ENCODE measurements at places on chromosomes 5 and 9.

DNA sequence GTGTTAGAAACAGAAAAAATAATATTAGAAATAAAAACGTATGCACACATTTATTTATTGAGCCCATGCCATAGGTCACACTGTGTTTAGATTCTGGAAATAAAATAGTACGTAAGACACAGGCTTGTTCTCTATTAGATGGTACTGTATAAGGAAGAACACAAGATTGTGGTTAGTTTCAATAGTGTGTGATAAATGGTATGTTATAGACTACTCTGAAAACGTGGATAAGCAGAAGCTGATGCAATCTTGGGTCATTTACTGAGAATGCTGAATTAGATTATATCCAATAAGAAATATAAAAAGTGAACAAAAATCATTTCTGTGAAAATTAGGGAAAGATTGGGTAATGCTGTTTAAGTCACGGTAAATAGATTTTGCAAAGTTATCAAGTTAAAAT lies 1456.4 kb upstream of the ACO1 start:
- no peak for DNase-seq

- no peak for DNase-seq
Observed at GRCh38 chr9:556675-557074, 284.8 kb upstream of the DMRT1 start.

- no peak for DNase-seq
Observed at GRCh38 chr9:4490705-4491625, 697 bp downstream of the SLC1A1 start.

GRCh38 chr9:14029806-14030374 lies 284.1 kb downstream of the NFIB start:
- DNase-seq, result no peak

- DNase-seq, result no peak
Observed at GRCh38 chr5:127583866-127584265, 65.0 kb upstream of the CTXN3 start.

GRCh38 chr5:165184183-165184582 lies 1678.8 kb downstream of the MAT2B start:
- DNase-seq, result no peak

GRCh38 chr9:89798547-89799120 lies 193.8 kb downstream of the GADD45G start:
- DNase-seq, result no peak

- DNase-seq, result no peak
Observed at GRCh38 chr5:136004436-136004835, 24.4 kb upstream of the TGFBI start.

- no peak for DNase-seq
Observed at GRCh38 chr9:133004999-133005760, 25.6 kb upstream of the GTF3C5 start.

DNA sequence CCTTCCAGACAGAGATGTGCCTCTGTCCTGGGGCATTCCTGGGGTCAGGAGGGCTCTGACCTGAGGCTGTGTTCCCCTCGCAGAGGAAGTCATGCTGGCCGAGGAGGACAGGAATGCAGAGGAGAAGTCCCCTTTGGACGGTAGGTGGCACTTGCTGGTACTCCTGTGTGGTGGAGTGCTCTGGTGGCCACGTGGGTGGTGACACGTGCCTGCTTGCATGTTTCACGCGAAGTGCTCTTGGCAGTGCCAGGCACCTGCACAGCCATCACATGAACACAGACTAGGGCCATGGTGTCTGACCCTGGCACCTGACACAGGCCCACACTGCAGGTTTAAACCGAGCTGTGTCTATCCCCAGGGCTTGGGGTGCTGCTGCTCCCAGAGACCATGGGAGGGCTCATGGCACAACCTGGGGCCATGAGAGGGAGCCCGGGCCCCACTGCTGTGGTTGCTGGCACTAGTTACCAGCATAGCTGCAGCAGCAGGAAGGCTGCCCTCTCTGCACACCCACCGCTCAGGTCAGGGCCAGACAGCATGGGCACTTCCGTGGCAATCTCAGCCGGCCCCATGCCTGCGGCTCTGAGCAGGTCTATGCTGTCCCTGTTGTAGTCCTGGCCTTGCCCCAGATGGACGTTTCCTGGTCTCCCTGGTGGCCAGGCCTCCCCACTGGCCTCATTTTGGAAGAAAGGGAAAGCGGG lies 79.3 kb downstream of the CACNA1B start:
- no peak for DNase-seq

DNA sequence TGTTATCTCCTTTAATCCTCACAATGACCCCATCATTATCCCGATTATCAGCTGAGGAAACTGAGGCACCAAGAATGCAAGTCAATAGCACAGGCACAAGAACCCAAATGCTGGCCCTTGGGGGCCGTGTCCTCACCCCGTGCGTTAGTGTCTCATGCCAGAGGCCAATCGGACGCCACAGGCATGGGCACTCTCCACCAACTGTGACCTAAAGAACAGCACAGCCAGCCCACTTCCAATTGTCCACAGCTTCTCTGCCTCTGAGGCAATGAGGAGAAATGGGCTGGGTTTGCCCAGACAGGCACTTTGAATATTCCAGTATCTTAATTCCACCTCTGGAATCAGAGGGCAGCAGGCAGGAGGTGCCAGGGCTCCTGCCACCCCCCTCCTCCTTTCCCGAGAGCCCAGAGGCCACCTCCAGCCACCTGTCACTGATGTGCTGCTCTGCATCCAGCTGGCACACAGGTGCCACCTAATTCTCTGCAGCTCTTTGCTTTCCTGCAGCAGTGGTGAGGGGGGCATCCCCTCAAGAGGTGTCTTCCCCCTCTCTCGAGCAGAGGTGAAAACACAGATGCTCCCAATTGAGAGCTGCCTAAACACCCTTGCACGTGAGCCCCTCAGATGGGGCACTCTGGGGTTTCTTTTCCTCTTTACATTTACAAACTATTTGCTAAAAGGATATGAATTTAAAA lies 107.5 kb downstream of the ROR2 start:
- no peak for DNase-seq

DNA sequence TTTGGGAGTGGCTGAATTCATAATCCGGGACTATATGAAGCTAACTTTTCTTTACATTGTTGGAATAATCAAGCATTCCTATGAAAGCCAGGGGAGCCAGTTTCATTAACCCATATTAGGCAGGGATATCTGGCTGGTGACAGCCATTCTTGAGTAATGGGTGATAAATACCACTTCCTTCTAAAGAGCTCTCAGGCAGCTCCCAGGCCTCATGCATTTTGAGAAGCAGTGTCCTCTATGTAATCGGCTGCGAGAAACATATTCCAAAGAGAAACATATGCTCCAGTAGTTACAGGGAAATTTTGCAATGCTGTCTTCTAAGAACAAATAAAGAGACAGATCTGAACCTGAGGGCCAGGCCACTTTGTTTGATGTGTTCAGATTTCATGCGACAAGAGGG lies 83.1 kb downstream of the MSX2 start:
- no peak for DNase-seq

Measured in activated T-cell treated with anti-CD3 and anti-CD28 coated beads for 24 hours (primary cell).